ENCODE measurements at places on chromosomes 11 and 22.

DNA sequence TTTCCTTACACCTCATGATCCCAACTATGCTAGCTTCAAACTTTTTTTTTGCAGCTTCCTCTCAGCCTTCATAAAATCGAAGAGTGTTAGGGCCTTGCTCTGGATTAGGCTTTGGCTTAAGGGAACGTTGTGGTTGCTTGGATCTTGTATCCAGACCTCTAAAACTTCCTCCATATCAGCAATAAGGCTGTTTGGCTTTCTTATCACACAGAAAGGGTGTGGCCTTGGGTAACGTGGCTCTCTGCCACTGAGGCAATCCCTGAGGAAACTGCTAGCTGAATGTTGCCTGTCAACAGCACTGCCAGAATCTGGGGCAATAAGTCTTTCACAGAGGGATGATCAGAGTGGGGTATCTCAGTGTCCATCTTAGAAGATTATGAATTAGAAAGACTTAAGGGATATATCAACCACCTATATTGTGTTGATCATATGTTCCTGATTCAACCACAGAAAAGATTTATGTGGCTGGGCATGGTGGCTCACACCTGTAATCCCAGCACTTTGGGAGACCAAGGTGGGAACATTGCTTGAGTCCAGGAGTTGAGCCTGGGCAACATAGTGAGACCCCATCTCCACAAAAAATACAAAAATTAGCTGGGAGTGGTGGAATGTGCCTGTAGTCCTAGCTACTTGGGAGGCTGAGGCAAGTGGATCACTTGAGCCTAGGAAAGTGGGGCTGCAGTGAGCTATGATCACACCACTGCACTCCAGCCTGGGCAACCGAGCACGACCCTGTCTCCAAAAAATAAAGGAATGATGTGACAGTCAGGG, 12.5 kb upstream of the CUL5 start:
- DNase-seq: no peak

- no peak for DNase-seq
Measured at GRCh38 chr11:132670921-132671675, 861.2 kb downstream of the OPCML start.

DNA sequence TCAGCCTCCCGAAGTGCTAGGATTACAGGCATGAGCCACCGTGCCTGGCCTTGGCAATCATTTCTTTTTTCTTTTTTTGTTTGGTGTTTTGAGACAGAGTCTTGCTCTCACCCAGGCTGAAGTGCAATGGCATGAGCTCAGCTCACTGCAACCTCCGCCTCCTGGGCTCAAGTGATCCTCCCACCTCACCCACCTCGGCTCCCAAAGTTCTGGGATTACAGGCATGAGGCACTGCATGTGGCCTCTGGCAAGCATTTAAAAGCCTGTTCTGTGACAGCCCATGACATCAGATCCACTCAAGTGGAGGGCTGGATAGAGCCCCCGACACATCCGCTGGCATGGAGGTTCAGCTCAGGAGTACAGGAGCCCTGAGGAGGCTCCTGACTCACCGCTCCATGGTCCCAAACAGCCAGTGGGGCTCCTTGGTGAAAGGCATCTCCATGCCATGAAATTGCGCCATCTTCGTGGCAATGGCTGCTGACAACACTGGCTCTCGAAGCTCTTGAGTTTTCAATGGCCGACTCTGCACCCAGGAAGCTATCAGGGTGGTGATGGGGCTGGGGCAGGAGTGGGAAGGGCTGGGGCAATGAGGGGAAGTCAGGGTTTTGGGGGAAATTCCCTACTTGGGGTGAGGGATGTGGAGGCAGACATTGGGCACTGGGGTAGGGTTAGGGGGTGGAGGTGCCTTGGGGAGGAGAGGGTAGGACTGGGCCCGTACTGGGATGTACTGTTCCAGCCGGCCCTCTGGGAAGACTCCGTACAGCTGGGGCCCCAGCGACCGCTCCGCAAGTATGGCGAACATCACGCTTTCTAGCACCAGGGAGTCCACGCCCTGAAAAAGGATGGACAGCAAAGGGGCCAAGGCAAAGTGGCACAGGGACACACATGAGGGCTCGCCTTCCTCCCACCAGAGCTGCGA, 1.4 kb downstream of the CHKB start:
- DNase-seq: no peak

- DNase-seq: peak; percentile 34
Measured at GRCh38 chr22:45218976-45219375, 21.7 kb downstream of the KIAA0930 start.

DNA sequence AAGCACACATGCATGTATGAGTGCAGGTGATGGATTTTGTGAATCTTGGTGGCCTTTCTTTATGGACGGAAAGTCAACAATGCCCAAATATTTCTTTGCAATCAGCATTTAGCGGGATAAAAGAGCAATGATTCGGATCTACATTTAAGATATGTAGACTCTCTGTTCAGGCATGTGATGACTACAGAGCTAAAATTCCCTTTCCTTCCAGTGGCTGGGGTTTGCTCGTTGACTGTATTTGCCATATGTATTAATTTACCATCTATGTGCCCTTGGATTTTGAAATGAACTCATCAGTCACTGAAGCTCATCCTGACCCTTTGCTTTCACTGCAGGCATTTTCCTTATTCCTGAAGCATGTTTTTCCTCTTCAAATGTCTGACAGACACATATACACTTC, 13.6 kb downstream of the BLID start:
- no peak for DNase-seq

DNA sequence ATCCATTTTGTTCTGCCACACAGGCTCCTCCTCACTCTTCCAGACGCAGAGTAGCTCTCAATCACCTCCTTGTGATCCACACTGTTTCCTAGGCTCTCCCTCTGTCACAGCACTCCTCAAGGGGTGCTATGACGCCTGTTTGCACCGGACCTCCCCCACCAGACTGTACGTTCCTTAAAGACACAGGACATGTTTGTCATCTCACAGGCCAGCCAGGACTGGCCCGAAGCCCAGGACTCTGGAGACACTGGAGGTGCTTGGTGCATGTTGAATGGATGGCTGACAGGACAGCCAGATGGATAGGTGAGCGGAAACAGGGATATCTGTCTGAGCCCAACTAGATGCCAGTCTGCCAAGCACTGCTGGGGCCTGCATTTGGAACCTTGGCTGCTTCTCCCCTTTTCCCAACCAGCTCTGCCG, 13.6 kb downstream of the PLA2G6 start:
- no peak for DNase-seq

GRCh38 chr11:111308140-111308539, 9.8 kb downstream of the POU2AF3 start:
- no peak for DNase-seq

GRCh38 chr11:133075351-133075750, 456.9 kb downstream of the OPCML start:
- DNase-seq: no peak

DNA sequence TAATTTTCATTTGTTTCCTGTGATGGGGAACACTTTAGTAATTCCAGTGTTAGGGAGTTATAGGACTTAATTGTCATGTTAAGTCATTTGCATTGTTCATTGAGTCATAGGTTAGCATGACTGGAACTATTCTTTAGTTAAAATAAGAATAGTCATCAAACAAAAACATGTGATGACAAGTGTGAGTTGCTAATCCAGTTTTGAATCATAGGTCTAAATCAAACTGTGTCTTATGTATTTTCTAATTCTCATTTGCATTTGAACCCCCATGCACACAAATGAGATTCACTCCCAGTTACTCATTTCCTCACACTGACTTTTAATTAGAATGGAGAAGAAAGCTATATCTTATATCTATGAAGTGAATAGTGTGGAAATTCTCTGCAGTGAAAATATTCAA, 405.6 kb downstream of the LRRC4C start:
- no peak for DNase-seq

- no peak for DNase-seq
Measured at GRCh38 chr11:776263-776560, 1.1 kb downstream of the GATD1 start.

DNA sequence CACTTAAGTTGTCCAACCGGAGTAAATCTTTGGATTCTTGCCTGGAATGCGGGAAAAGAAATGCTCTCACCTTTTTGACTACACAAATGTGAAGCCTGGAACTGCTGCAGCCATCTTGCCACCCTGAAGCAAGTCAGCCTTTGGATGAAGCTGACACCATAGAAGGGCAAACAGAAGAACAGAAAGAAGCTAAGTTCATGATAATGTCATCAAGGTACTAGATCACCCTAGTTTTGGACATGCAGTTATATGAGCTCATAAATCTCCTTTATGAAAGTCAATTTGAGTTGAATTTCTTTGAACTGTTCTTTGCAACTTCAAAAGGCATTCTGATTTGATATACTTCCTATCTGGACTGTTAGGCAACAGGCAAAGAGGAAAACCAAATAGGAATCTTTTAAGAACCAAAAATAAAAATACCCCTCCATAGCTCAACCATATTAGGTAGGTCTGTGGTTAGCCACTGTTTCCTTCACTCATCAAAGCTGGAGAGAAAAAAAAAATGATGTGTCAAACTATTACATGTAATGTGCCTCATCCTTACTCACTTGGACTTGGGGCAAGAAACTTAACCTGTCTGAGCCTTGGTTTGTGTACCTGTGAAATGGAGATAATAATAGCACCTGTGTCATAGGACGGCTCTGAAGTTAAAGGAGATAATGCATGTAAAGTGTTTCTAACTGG, 91.9 kb downstream of the WT1 start:
- peak; percentile 6 for DNase-seq

- DNase-seq: no peak
Measured at GRCh38 chr22:29388759-29389090, 355 bp upstream of the AP1B1 start.

DNA sequence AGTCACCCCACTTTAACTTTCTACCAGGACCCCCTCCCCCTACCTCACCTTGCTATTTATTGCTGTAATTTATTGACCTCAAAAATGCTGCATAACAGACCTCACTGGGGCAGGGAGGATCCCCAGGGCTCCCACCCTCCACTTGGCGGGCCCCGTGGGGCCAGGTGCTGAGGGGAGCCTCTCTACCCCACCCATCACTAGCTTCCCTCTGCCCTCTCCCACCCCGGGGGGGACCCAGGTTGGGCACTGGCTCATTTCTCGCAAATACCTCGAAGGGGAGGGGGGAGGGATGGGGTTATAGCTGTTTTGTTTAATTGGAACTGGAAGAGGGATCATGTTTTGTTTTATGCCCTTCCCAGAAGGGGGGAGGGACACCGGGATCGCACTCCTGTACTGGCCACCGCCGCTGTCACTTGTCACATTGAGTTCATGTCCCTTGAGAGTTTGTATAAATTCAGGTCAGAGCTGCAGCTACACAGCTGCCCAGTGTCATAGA, 16.3 kb upstream of the TMEM191C start:
- no peak for DNase-seq

GRCh38 chr11:32305460-32305859, 129.9 kb downstream of the WT1 start:
- DNase-seq: no peak

- no peak for DNase-seq
Measured at GRCh38 chr11:18277565-18278271, 11.7 kb downstream of the SAA1 start.

DNA sequence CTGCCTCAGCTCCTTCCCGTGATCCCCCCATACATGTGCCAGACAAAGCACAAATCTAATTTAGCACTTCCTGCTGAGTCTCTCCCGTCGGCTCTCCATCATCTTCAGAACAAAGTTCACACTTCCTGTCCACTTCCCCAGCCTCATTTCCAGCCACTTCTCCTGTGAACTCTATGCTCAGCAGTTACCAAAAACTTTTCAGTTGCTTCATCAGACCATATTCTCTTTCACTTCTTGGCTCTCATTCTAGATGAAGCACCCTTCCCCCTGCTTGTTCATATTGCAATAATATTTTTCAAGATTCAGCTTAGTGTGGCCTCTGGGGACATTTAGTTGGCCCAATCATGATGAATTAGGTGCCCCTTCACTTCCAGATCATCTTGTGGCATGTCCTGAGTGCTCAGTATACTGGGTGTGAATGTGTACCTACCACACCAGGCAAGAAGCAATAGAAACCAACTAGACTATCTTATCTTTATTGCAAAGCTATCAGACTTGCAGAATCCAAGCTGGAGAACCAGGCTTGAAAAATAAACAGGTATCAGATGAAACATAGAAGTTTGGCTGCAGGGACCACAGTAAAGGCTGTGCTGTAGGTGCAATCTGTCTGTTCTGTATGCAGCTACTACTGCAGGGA, 115.8 kb downstream of the NXPE2 start:
- DNase-seq: no peak

- no peak for DNase-seq
Measured at GRCh38 chr11:28017816-28018215, 90.1 kb downstream of the KIF18A start.

- no peak for DNase-seq
Measured at GRCh38 chr11:10349806-10350205, 44.9 kb downstream of the ADM start.

GRCh38 chr22:31436132-31436531, 36.7 kb downstream of the DRG1 start:
- no peak for DNase-seq

GRCh38 chr22:47596176-47596690, 833.8 kb downstream of the TBC1D22A start:
- no peak for DNase-seq

- peak; percentile 30 for DNase-seq
Measured at GRCh38 chr11:108221371-108221770, 1.1 kb downstream of the NPAT start.

DNA sequence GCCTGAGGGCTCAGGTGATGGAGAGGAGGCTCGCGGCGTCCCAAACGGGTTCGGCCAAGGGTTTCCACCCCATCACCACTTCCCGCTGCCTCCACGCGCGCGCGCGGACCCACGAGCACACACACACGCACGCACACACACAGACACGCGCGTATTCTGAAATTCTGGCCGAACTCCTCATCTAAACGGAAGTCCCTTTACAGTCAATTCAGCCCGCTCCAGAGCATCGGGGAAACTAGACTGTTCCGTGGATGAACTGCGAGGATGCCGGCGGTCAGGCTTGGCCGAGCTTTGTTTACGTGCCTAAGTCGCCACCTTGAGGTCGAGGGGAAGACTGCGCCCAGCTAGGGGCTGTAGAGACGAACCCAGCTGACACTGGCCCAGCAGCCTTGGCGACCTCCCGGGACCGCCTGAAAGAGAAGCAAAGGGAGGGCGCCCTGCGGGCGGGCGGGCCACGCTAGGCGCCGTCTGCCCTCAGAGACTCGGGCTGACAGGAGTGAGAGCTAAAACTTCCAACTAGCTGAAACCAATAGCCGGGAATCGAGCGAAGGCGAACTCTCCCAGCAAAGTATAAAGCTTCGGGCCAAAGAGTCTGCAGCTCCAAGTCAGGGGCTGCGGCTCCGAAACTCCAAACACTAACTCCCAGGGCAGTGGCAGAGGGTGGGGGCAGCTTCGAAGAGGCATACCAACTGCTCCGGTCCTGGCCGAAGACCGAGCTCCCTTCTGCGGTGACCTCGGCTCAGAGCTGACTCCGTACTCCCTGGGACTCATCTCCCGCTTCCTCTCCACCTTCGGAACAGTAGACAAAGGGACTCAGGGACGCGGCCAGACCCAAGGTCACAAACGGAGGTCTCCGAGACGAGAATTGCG, 124.7 kb upstream of the C11orf58 start:
- DNase-seq: peak; percentile 56

Data from CD4-positive, alpha-beta T cell treated with Interleukin-17A for 1 hour (primary cell).